NCI-H1417 (cell line): ENCODE measurements at places on chromosomes 3 and 15.

DNA sequence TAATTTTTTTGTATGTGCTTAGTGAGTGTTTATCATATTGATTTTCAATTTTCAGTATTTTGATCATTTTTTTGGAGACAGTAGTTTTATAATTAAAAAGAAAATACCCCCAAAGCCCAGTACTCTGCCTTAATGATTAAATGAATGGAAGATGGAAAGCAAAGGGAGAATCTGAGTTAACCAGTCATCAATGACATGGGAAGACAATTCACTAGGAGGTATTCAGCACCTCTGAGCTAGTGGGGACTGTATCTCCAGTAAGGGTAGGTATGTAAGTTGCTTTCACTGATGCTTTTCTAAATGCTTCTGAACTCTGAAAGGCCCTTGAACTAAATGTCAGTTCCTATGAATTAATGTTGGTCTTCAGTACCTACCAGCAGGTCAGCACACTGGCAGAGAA, 590.4 kb upstream of the DPPA4 start:
- DNase-seq, result no peak

- DNase-seq, result peak; percentile 68
These were observed 544.8 kb downstream of the AGBL1 start for GRCh38 chr15:86624261-86625036.

GRCh38 chr3:188067932-188068331, 86.0 kb upstream of the LPP start:
- no peak for DNase-seq

DNA sequence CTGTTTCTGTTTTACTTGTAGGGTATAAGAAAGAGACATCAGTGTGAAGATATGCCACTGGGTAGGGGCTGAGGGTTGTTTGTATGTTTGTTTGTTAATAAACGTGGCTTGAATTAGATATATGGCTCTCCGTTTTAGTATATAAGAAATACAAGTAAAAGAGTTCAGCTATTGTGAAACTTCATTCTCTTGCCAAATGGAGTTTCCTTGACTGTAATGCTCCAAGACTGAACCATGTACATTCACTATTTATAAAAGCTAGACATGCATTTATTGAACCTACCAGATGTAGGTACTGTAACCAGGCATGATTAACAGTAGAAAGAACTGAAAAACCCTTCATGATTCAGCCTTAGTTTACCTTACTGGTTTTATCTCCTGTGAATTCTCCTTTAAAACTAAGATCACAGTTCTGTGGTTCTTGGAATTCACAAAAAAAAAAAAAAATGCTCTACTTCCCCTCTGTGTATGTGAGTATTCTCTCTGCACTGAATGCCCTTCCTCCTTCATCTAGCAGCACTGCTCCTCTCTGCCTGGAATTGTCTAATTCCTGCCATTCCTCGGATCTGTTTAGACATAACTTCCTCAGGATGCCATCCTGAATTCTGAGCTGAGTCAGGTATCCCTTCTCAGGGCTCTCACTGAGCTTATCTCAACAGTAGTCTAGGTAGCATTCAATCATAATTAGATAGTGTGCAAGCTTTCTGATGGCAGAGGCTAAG, 504.4 kb downstream of the FHIT start:
- no peak for DNase-seq

DNA sequence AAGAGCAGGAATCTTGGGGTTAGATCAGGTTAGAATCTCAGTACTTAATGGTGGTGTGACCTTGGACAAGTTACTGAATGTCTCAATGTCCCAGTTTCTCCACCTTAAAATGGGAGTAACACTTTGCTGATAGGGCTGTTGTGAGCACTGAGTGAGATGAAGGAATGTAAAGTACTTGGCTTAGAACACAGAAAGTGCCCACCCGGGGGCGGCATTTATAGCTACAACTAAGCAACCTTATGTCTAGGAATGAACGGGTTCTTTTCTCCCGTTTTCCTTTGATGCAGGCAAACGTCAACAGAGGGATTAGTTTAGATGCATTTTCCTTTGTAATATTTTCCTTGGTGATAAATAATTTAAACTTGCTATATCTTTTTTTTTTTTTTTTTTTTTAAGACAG, 176.6 kb downstream of the USP13 start:
- no peak for DNase-seq

- peak; percentile 47 for DNase-seq
These were observed 9.8 kb upstream of the FNDC3B start for GRCh38 chr3:172029425-172030098.

DNA sequence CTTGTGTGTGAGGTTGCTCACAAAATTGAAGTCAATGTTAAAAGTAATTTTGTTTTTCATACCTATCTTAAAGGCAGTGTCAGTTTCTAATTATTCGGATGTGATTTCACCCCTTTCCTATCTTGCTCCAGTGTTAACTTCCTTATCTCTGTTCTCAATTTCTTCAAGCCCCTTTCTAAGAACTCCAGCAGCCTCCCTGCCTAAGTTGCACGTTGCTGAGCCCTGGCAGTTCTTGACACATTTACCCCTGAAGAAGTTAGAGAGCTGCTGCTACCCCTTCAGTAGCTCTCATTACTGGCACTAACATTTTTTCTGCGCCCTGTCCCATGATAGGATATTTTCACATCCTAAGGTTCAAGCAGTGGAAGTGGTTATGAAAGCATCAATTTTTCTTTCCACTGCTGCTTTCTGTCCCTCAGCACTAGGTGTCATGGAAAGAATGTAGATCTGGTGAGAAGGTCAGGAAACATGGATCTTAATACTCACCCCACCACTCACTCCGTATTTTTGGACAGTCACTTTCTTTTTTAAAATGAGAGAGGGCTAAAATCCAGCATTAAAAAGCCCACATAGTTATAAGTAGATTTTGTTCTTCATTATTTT, 62.9 kb downstream of the OPA1 start:
- DNase-seq, result no peak

DNA sequence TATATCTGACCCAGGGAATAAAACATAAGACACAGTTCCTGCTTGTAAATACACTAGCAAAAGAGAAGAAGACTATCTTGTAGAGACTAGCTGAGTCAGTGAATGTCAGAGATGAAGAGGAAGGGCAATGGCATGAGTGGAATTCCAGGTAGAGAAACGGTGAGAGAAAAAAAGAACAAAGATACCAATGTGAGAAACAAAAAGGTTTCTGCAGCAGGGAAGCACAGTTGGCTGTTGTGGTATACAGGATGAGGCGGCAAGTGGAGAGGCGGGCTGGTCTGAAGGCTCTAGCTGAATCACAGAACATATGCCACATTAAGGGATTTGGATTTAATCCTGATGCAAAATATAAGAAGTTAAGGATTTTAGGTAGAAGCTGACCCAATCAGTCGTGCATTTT, 17.1 kb upstream of the TASOR start:
- no peak for DNase-seq

DNA sequence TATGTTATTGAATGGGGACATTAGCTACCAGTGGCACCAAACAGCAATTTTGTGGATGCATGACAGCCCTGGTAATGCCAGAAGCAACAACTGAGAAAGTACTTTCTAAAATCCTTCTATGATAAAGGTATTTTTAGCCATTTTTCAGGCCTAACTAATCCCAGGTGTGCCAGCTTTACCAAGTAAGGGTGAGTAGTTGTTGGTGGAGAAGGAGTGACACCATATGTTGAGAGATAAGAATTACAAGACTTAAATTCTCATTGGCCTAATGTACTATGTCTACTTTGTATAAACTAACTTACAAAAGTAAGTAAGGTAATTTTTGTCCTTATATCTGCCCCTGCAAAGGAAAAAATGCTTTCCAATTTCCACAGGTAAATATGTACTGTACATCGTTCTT, 4.1 kb upstream of the COX17 start:
- DNase-seq, result no peak

DNA sequence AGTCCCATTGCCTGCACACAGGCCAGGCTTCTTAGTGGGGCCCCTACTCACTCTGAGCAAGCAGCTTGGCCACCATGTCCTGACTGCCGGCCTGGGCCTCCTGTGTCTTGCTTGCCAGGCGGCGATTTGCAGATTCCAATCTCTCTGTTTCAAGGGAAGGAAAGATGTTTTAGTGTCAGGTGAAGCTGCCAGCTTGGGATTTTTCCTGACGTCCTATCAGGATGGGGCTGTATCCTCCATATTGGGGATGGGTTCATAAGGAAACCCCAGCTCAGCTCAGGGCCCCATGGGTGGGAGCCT, 8.5 kb downstream of the AMOTL2 start:
- no peak for DNase-seq

GRCh38 chr3:125077864-125078263, 22.1 kb upstream of the HEG1 start:
- no peak for DNase-seq

GRCh38 chr3:133477487-133477886, 77.6 kb downstream of the BFSP2 start:
- DNase-seq, result no peak
